ENCODE measurements at places on chromosomes 3 and 15. TPM values are rescaled to one million over a fixed set of nuclear protein-coding genes. Genes with fewer than 3 reads are reported as not detected.

Gene EPHA3
- 158 TPM for total RNA-seq

Gene MME
- total RNA-seq = 59.3 TPM

Gene AMT
- 6.7 TPM for total RNA-seq

Gene KCNMB2
- total RNA-seq = 6.1 TPM

Gene ZNF80
- total RNA-seq = not detected

Gene CAMKV
- total RNA-seq = 0.37 TPM

Gene BFSP2
- not detected for total RNA-seq

Gene IGSF10
- 23.2 TPM for total RNA-seq

DNA sequence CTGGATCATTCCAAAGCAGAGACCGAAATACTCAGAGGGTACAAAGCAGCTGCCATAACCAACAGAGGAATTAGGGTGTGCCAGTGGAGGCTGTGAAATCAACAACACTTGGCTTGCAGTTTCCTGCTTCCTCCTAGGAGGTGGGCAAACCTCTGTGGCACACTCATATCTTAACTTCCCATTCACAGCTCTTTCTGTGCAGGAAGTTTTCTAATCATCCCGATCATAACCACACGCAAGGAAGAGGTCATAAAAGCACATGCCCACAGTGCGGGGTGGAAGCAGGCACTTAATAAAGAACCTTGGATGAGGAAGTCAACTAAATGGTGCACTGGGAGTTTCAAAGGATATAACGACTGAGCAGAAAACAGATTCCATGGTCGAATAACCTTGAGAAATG, 5.1 kb downstream of the SCAMP2 start:
- no peak for DNase-seq

GRCh38 chr3:194871143-194871863, 185.6 kb downstream of the FAM43A start:
- peak; percentile 62 for DNase-seq

- no peak for DNase-seq
Measured at GRCh38 chr3:144265542-144266100, 294.0 kb downstream of the DIPK2A start.

- DNase-seq = no peak
Measured at GRCh38 chr3:157586293-157586692, 83.1 kb upstream of the VEPH1 start.

- no peak for DNase-seq
Measured at GRCh38 chr3:66099541-66100065, 60.9 kb upstream of the MAGI1 start.

DNA sequence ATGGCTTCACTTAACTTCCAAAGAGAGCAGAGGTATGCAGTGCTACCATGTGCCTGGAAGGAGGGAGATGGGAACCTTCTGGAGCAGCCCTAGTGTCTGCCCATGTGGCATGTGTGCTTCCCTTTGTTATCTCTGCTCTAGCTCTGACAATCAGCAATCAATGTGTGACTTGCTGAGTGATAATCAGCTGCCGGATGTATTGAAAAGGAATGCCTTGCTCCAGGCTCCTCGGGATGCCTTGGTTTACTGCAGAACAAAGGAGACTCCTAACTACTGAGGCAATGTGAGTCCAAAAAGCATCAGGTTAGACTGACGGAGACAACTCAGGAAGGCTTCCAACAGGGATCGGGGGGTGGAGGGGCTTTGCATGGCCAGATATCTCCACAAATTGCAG, 36.0 kb upstream of the CORO2B start:
- no peak for DNase-seq

- no peak for DNase-seq
Measured at GRCh38 chr3:12396471-12396870, 87.8 kb upstream of the TSEN2 start.

GRCh38 chr3:68936856-68937255, 4.5 kb upstream of the TAFA4 start:
- DNase-seq = no peak

DNA sequence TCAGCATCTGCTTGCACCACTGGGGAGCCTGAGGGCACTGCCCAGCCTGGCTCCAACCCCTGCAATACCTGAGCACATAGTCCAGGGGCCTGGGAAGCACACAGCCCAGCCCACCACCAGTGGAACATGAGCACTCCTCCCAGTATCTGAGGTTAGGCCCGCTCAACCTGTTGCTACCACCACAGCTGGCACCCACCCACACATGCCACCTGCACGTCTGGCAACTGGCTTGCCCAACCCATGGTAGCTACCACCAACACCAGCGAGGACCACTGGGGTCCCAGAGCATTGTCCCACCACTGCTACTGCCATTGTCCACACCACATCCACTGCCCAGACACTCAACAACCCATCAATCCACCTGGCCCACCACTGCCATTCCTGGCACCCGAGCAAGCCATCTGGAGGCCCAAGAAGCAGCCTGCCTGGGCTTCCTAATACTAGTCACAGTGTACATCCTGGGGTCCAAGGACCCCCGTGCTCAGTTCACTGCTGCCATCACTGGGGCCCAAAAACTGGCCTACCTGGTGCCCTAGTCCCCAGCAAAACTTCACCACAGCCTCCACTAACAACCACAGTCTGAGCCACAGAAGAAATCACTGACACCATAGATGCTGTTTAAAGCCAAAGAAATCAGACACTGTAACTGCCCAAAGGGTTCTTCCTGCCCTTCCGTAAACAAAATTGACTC, 62.1 kb upstream of the TBC1D23 start:
- DNase-seq = no peak

DNA sequence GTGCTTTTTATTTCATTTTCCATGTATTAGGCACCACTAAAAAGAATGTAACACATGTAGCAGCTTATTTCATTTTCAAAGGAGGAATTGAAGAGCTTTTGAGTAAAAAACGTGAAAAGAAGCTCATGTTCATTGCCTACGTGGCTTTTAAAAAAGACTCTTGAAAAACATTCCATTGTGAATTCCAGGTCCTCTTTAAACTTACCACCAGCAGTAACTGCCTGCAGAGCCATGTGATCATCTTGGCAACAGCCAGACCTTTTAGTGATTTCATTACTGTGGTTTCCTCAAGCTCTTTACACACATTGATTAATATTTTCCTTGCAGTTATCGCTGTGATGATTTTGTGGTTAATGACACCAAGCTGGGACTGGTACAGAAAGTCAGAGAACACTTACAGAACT, 43.8 kb upstream of the FBXL22 start:
- DNase-seq = peak; percentile 13

- DNase-seq = no peak
Measured at GRCh38 chr3:115660646-115661337, 37.5 kb downstream of the GAP43 start.

DNA sequence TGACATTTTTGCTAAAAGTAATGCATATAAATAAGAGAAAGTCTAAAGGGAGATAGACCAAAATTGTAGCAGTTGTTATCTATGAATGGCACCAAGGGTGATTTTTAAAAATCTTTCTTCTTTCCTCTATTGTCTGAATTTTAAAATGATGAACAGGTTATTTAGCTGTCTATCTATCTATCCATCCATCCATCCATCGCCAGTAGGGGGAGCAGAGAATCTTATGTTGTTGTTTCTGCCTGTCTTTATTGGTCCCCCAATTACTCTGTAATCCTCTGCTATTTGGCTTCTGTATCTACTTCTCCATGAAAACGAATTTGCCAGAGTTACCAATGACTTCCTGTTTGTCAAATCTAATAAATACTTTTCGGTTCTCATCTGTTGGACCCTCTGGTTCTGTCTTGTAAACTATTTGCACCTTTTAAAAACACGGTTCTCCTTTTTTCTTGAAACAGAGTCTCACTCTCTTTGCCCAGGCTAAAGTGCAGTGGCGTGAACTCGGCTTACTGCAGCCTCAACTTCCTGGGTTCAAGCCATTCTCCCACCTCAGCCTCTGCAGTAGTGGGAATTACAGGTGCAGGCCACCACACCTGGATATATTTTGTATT, 86.0 kb downstream of the ECT2 start:
- DNase-seq = no peak

DNA sequence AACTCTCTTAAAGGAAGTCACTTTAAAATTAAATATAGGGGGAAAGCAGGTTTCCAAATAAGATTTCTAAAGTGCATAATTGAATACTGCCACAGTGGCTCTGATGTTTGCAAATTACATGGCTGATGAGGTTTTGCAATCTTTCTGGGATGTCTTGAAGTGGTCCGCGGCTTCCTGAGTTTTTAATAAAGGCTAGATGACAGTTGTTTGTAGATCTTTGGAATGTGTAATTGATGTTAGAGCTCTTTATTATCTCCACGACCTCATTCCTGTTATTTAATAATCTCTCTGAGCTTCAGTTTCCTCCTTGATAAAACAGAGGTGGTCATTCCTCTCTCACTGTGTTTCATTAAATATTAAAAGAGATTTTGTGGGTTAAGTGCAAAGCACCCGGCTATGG, 27.0 kb upstream of the CEMIP start:
- DNase-seq = no peak

GRCh38 chr15:100328796-100329195, 13.0 kb downstream of the ADAMTS17 start:
- no peak for DNase-seq

GRCh38 chr15:85600001-85600400, 194.7 kb downstream of the KLHL25 start:
- DNase-seq = no peak

GRCh38 chr3:50604628-50605588, 6.7 kb downstream of the CISH start:
- no peak for DNase-seq

DNA sequence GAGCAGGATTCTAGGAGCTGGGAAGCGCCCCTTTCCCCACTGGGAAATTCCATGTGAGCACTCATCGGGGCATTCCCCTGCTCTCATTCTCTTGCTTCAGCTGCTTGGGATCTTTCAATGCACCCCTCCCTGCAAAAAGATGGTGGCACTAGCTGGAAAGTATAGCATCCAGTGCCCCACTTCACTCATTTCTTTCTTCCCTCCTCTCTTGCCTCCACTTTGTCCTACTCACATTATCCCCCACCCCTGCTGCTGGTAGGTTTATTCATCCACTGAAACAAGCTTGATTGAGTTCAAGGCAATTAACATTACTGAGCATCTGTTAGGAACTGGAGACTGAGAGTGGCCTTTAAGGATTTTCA, 84.8 kb upstream of the LIMD1 start:
- DNase-seq = no peak

GRCh38 chr15:70559265-70560239, 203.8 kb downstream of the UACA start:
- no peak for DNase-seq

- DNase-seq = no peak
Measured at GRCh38 chr15:90036343-90036742, 35.2 kb downstream of the ZNF710 start.

DNA sequence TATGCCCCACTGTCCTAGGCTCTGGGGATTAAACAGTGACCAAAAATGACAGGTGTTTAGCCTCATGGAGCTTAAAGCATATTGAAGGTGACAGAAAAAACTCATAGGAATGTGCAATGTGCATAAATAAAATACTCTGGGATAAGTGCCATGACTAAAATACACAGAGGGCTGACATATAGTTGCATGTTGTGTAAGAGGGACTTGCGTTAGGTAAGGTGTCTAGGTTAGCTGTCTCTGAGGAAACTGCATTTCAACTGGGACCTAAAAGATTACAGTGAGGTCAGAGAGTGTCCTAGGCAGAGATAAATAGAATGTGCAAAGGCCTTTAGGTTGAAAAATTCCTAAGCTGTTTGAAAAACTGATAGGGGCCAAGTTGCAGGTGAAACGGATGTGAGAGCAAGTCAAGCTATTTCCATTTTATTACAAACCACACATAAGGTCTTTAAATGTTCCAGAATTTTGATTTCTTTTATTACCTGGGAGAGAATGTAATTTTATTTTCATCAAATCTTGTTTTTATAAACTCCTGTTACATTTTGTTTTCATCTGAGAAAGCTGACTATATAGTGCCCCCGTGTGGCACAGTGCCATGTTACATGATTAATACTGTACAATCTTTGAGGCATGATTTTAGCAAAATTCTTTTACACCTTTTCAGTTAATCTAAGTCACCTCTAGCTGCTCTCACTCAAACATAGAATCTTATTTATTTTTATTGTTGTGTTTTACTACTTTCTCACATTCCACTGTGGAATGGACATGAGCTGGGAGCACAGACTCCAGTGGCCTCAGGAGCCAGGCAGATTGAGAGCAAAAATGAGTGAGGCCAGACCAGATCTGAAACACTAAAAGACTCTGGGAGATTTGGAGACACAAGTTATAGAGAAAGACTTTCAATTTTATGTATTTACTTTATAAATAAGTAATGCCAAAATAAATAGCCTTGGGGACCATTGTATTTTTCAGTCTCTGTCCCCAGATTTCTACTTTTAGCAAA, 259.6 kb upstream of the ZNF717 start:
- DNase-seq = no peak

GRCh38 chr3:129409541-129409940, 18.9 kb downstream of the EFCAB12 start:
- no peak for DNase-seq

DNA sequence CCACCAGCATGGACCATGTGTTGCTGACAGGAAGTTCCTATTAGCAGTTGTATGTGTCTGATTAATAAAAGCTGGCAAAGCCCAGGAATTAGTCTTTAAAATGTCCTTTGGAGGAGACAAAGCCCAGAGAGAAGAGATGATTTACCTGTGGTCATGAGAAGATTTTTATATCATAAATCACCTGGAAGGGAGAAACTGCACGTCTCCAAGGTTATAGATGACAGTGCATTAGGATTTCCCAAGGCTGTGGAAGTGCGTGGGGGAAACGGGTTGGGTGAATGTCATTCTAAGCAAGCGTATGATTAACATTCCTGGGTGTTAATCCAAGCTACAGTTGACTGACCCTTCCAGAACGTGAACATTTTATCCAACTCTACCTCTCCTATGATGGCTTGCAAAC, 76.6 kb downstream of the SLC6A11 start:
- DNase-seq = no peak

GRCh38 chr3:135097276-135097946, 302.4 kb downstream of the EPHB1 start:
- no peak for DNase-seq

- no peak for DNase-seq
Measured at GRCh38 chr3:172542999-172543398, 19.8 kb upstream of the TNFSF10 start.
